ENCODE measurements at places on chromosomes 6 and 20. TPM values are rescaled to one million over a fixed set of nuclear protein-coding genes. Genes with fewer than 3 reads are reported as not detected.
A peak's percentile ranks its signal among the peaks of the same experiment; 100 is the strongest.

DNA sequence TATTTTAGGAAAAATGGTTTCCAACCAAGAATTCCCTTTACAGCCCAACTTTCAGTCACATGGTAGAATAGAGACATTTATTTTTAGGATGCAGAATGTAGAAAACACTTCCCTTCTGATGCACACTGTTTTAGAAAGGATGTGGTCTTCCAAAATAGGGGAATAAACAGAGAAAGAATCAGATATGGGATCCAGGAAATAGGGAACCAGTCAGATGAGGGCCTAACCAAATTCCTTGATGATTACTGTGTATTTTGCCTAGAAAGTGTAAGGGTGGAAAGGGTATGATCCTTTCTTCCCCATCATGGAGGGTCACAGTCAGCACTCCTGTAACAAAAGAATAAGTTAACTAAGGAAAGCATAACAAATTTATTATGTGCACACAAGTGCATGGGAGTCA lies 27.4 kb downstream of the SLX4IP start:
- H3K4me1 ChIP-seq, result no peaks in the 10 kb centered on the region
- H3K27ac ChIP-seq, result no peak overlapping the region
- DNase-seq, result no peak
- no peaks in the 10 kb centered on the region for H3K36me3 ChIP-seq

- no peak for DNase-seq
- H3K27ac ChIP-seq, result no peak overlapping the region
- H3K36me3 ChIP-seq, result no peaks in the 10 kb centered on the region
- no peaks in the 10 kb centered on the region for H3K27me3 ChIP-seq
These were observed 103.1 kb upstream of the SMLR1 start for GRCh38 chr6:130724089-130724488.

DNA sequence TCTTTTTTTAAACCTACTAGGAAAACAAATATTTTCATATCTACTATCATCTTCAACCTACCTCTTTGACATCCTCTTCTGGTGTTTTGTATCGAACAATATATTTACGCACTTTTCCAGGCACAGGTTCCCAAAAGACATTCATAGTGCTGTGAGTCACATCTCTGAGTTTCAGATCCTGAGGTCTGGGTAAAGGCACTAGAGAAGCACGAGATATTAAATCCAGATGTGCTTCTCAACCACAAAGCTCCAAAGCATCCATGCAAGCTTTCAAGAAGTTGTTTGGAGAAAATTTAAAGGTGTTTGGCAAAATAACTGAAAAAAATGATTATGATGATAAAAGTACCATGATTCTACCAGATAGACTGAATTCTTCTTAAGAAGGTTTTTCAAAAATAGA lies 62.7 kb downstream of the COL12A1 start:
- no peak overlapping the region for H3K4me3 ChIP-seq
- no peak for DNase-seq
- H3K36me3 ChIP-seq, result no peaks in the 10 kb centered on the region
- H3K4me1 ChIP-seq, result no peaks in the 10 kb centered on the region
- H3K27me3 ChIP-seq, result no peaks in the 10 kb centered on the region
- H3K27ac ChIP-seq, result no peak overlapping the region

- no peak for DNase-seq
- no peak overlapping the region for H3K4me3 ChIP-seq
- no peaks in the 10 kb centered on the region for H3K27me3 ChIP-seq
- no peaks in the 10 kb centered on the region for H3K4me1 ChIP-seq
- no peaks in the 10 kb centered on the region for H3K36me3 ChIP-seq
- H3K27ac ChIP-seq, result no peak overlapping the region
These were observed 34.0 kb downstream of the KIAA1755 start for GRCh38 chr20:38226553-38226952.

GRCh38 chr20:46545827-46546138 lies 4.7 kb downstream of the OCSTAMP start:
- no peaks in the 10 kb centered on the region for H3K4me1 ChIP-seq
- peaks cover 3% of the 10 kb centered on the region for H3K27me3 ChIP-seq
- H3K4me3 ChIP-seq, result no peak overlapping the region
- no peak for DNase-seq
- H3K36me3 ChIP-seq, result no peaks in the 10 kb centered on the region
- H3K27ac ChIP-seq, result no peak overlapping the region

The XKR7 gene
- not detected for total RNA-seq

The ANGPT4 gene
- not detected for total RNA-seq

GRCh38 chr6:151121900-151122299 lies 117.9 kb upstream of the AKAP12 start:
- H3K27me3 ChIP-seq, result no peaks in the 10 kb centered on the region
- H3K4me3 ChIP-seq, result no peak overlapping the region
- no peak for DNase-seq
- H3K4me1 ChIP-seq, result no peaks in the 10 kb centered on the region
- H3K27ac ChIP-seq, result no peak overlapping the region

DNA sequence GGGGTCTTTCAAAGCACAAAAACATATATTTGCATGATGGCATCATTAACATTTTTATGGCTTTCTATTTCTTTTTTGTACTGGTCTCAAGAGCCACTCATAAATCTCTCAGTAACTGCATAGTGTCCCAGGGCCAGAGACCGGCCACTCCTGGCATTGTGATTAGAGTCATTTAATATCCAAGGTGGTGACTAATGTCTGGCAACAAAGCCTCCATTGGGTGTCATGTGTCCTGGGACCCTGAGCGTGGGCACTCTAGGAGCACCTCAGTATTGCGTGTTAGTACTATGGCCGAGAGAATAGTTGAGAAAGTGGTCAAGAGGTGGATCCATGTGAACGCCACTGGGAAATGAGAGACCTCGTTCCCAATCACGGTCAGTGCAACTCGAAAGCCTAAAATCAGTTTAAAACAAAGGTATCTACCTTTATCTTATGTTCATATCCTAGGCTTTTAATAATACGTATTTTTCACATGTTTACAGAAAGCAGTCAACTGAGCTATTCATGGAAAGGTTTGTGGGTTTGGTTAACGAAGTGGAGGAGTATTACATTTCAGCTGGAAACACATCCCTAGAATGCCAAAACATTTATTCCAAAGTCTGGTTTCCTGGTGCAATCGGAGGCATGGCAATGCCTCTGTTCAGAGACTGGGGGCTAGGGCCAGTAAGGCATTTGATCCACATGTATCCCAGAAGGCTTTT lies 2.7 kb upstream of the ESR1 start:
- no peaks in the 10 kb centered on the region for H3K4me1 ChIP-seq
- no peaks in the 10 kb centered on the region for H3K36me3 ChIP-seq
- H3K27me3 ChIP-seq, result peaks cover 18% of the 10 kb centered on the region
- no peak for DNase-seq
- H3K4me3 ChIP-seq, result no peak overlapping the region
- H3K27ac ChIP-seq, result no peak overlapping the region

DNA sequence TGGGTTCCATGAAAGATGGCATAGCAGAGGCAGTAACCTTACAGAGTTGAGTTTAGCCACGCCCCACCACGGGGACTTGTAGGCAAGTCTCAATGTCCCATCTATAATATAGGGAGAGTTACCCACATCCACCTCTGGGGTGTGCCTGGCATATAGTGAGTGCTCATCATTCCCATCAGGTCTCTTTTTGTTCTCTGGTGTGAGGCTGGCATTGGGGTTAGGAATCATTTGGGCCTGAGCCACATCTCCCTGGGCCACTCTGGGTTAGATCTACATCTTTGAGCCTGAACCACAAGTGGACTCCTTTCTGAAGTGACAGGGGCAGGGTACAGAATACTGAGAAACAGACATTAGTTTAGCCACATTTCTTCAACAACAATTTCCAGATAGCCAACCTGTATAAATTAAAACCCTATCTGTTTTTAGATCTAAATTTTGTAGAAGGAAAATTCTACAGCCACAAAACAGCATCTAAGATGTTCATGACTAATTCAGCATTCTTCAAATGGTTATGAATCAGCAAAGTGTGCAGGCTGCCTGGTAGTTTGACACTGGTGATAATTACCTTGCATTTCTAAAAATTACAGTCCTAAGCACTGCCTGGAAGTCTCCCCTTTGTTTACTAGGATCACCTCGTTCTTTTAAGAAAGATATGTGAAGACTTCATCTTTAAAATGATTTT lies 20.1 kb downstream of the RNF24 start:
- no peaks in the 10 kb centered on the region for H3K36me3 ChIP-seq
- H3K4me3 ChIP-seq, result no peak overlapping the region
- H3K4me1 ChIP-seq, result peaks cover 25% of the 10 kb centered on the region
- no peak for DNase-seq

- peak; percentile 53 for DNase-seq
- H3K27me3 ChIP-seq, result no peaks in the 10 kb centered on the region
- H3K27ac ChIP-seq, result no peak overlapping the region
- H3K4me1 ChIP-seq, result peaks cover 55% of the 10 kb centered on the region
- no peak overlapping the region for H3K4me3 ChIP-seq
These were observed 56.9 kb upstream of the ARMH2 start for GRCh38 chr6:24855395-24856245.

GRCh38 chr6:21423106-21423854 lies 170.3 kb upstream of the SOX4 start:
- no peak overlapping the region for H3K4me3 ChIP-seq
- DNase-seq, result no peak
- no peak overlapping the region for H3K27ac ChIP-seq
- H3K4me1 ChIP-seq, result no peaks in the 10 kb centered on the region
- H3K27me3 ChIP-seq, result no peaks in the 10 kb centered on the region

The LTB gene
- 206 TPM for total RNA-seq

- no peak for DNase-seq
- peaks cover 67% of the 10 kb centered on the region for H3K4me1 ChIP-seq
- H3K27me3 ChIP-seq, result no peaks in the 10 kb centered on the region
- H3K4me3 ChIP-seq, result peak overlapping the region; percentile 30
- H3K36me3 ChIP-seq, result no peaks in the 10 kb centered on the region
These were observed 381.0 kb upstream of the ARID1B start for GRCh38 chr6:156396068-156396771.

The ZSCAN16 gene
- 5.3 TPM for total RNA-seq

DNA sequence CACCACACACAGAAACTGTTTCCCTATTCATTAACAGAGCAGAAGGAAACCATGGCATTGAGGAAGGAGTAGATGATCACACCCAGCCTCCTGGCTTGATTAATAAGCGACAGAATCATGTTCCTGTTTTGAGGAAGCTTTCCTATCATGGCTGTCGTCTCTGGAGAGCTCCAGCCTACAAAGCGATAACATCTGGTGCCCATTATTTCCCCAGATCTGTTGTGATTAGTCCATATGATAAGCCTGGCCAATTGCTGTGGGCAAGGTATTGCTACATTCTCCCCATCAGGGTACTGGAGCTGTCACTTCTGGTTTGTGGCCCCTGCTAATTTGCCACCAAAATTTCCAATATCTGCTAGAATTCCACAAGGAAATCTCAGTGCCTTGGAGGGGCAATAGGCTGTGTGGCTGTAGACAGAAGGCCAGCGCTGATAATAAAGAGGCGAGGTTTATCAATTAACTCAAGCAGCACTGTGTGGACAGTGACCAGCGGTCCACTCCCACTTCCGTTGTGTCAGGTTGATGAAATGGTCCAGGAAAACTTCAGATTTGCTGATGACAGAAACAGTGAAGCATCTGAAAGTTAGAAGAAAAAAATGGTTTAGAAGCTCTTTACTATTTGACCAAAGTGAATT lies 66.4 kb downstream of the OLIG3 start:
- H3K36me3 ChIP-seq, result no peaks in the 10 kb centered on the region
- H3K4me3 ChIP-seq, result no peak overlapping the region
- DNase-seq, result no peak
- peaks cover 13% of the 10 kb centered on the region for H3K4me1 ChIP-seq

DNA sequence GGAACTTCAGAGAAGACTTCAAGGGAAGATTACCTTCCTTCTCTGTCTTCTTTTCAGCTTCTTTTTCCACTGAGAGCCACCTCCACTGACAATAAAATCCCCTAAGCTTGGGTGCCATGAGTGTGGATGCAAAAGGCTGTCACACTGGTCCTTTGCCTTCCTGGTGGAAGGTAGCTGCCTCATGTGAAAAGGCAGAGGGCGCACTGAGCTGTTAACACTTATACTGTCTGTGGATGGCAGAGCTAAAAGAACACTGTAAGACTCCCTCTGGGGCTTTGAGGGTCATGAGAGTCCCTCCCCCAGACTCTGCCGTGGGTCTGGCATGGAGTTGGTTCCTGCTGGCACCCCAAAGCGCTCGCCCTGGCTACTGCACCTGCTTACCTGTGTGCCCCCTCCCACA lies 536.7 kb upstream of the IMPG1 start:
- H3K4me3 ChIP-seq, result no peak overlapping the region
- H3K36me3 ChIP-seq, result no peaks in the 10 kb centered on the region
- H3K4me1 ChIP-seq, result no peaks in the 10 kb centered on the region
- DNase-seq, result no peak

GRCh38 chr6:145829950-145830349 lies 15.4 kb upstream of the FBXO30 start:
- no peaks in the 10 kb centered on the region for H3K4me1 ChIP-seq
- H3K4me3 ChIP-seq, result no peak overlapping the region
- no peaks in the 10 kb centered on the region for H3K27me3 ChIP-seq
- DNase-seq, result no peak
- no peaks in the 10 kb centered on the region for H3K36me3 ChIP-seq

The RAET1L gene
- not detected for total RNA-seq

- no peak for DNase-seq
- no peak overlapping the region for H3K27ac ChIP-seq
- H3K36me3 ChIP-seq, result no peaks in the 10 kb centered on the region
- H3K4me1 ChIP-seq, result no peaks in the 10 kb centered on the region
- no peak overlapping the region for H3K4me3 ChIP-seq
- no peaks in the 10 kb centered on the region for H3K27me3 ChIP-seq
These were observed 207.8 kb downstream of the KHDC1L start for GRCh38 chr6:73017476-73017875.

The OXT gene
- total RNA-seq, result 0.79 TPM

- no peak for DNase-seq
- peaks cover 44% of the 10 kb centered on the region for H3K4me1 ChIP-seq
- H3K27me3 ChIP-seq, result no peaks in the 10 kb centered on the region
- H3K4me3 ChIP-seq, result peak overlapping the region; percentile 30
- H3K27ac ChIP-seq, result peak overlapping the region; percentile 53
These were observed 58.6 kb upstream of the ZNF217 start for GRCh38 chr20:53652090-53652858.

DNA sequence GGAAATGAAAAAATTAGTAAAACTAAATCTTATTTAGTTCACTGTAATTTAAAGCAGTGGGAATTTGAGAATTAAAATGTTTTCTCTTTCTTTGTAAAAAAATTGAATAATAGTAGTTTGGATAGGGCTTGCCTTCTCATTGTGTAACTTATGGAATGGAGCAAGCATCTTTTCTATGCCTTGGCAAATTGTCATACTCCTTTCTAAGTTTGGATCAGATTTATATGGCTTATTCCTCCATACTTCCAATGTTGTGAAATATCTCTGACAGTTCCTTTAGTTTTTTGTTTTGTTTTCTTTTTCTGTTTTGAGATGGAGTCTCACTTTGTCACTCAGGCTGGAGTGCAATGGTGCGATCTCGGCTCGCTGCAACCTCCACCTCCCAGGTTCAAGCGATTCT lies 176.4 kb downstream of the SAMD5 start:
- no peak overlapping the region for H3K4me3 ChIP-seq
- no peaks in the 10 kb centered on the region for H3K36me3 ChIP-seq
- H3K27me3 ChIP-seq, result no peaks in the 10 kb centered on the region
- DNase-seq, result no peak
- no peaks in the 10 kb centered on the region for H3K4me1 ChIP-seq

GRCh38 chr20:46399401-46399800 lies 7.0 kb downstream of the ELMO2 start:
- no peak overlapping the region for H3K27ac ChIP-seq
- no peaks in the 10 kb centered on the region for H3K27me3 ChIP-seq
- H3K36me3 ChIP-seq, result peaks cover 6% of the 10 kb centered on the region
- DNase-seq, result peak; percentile 7
